ENCODE measurements at places on chromosomes 12 and 14.

DNA sequence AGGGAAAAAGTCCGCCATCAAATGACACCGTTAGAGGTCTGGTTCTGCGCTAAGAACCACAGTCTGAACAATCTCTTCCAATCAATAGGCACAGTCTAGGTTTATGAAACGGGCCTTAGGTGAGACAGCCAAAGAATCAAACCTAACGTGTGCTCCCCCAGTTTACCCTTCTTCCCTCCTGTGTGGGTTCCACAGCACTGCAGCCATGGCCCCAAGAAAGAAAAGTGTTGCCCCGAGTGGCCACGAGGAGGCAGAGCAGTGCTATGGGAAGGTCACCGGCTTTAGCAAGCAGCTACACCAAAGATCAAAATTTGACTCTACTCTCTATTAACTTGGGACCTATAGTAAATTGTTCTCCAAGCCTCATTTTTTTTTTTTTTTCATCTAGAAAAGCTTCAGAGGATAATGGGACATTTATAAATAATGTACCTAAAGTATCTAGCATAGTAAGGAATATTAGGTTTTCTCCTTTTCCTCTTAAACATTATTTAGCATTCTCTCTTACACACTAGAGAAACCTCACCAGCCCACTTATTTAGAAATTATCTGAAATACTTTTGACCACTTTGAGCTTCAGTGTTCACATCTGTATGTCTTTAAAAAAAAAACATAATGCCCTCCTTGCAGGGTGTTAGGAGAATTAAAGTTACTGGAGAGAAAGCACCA lies 70.2 kb upstream of the GPHB5 start:
- peak; percentile 29 for DNase-seq

GRCh38 chr12:45342171-45342570 lies 126.3 kb downstream of the ANO6 start:
- no peak for DNase-seq

DNA sequence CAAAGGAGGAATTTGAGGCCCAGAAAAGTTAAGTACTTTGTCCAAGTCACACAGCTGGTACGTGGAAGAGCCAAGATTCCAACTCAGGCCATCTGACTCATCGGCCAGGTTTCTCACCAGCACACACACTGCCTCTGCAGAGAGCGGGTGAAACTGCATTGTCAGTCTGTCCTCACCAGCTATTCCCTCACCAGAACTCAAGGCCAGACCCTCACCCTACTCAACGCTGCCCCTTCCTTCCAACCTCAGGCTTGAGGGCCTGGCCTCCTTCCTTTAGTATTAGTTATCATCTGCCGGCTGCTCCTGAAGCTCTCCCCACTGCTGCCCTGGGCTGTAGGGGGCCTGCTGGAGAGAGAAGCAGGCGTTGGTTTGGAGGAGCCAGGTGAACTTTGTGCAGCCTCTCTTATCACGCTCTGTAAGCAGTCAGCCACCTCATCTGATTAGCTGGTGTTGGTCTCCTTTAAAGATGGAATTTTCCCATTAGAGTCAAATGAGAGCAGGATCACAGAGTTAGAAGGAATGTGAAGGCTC lies 16.6 kb upstream of the PLEK2 start:
- DNase-seq, result peak; percentile 37

GRCh38 chr14:90837355-90837754 lies 21.1 kb upstream of the TTC7B start:
- DNase-seq, result no peak

DNA sequence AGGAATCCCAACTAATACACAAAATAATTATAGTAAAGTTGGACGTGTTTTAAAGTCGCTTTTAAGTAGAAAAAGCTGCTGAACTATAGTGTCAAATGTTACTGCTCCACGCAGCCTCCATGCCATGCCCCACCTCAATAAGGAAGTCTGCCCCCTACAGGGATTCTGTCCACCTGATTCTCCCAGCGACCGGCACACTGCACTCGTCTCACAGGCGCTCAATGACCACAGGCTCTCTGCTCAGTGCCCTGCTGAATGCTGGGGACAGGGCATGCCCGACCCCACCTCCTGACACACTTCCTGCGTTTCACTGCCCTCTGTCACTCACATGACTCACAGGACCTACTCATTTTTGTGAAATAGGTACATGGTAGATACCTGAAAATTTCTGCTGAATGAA lies 48.9 kb downstream of the BDKRB1 start:
- DNase-seq, result no peak

DNA sequence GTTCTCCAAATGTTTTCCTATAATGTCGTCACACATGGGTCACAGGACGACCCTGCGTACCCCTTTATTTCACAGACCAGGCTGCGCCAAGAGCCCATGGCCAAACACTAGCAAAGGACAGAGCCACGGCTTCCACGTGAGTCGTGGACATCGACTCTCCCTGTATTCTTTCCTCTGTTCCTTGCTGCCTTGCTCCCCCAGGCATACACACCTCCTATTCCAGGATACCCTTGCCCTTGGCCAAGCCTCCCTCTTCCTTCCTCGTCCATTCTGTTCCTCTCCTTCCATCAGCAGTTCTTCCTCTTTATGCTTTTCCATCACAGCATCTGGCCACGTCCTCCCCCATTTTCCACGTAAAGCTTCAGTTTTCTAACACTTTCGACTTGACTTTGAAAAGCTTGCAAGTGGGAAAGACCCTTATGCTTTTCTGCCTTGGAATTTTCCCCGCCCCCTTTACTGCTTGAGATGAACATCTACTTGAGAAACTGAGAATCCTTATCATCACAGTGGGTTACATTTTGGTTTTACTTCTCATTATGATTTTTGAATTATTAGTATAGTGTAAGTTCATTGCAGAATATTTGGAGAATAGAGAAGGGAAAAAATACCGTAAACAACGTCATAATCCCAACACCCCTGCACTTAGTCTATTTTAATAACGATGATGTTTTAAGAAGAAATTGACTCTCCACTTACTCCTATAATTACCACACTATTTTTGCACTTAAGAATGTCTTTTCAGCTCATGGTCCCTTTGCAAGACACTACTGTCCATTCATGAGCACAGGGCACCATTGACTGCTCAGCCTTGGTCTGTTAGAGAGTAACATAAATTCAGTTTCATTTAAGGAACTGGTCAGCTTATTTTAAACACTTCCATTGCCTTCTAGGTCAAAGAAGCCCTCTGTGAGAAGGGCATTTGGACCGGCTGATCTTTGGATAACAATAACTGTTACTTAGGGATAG lies 15.8 kb upstream of the NINJ2 start:
- no peak for DNase-seq

DNA sequence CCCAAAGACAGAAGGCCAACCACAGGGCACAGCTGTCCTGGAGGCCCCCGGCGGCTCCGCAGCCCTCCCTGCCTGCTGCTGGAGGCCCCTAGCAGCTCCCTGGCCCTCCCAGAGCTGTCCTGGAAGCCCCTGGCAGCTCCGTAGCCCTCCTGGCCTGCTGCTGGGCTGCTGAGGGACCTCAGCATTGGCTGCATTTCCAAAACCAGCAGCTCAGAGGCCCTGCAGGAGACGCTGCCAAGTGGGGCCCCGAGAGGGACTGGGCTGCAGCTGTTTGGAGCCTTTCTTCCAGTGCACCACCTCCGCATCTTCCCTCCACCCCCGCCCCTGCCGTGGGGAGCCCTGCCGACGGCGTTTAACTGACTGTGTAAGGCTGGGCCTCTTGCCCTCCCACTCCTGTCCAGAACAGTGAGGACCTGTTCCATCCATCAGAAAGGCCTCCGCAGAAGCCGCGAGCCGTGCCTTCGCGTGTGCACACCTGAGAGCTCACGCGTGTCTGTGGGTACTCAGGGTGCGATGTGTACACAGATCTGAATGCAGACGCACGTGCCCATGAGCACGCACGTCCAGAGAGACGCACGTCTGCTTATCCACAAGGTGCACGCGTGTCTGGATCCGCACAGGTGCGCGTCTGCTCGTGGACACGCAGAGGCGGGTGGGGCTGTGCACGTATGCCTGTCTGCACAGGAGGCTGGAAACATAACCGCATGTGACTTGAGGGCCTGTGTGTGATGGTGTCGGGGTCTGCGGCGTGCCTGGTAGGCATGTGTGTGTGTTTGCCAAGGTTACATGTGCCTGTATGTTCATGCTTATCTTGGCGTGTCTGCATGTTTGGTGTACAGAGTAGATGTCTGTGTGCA lies 57.0 kb upstream of the FBRSL1 start:
- no peak for DNase-seq

DNA sequence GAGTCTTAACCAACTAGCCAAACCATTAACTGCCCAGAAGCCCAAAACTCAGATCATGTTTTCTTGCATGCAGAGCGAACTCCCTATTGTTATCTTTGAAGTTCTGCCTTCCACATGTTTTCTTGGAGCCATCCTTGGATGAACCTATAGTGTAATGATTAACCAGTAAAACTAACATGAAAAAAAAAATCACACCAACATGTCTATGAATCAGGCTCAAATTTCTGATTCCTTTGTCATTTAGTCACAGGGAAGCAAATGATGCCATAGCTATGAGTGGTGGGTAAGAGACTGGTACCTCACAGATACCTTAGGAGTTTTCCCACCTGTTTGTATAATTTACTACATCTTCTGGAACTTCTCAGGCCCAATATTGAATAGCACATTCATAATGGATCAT lies 70.7 kb downstream of the PTPRO start:
- no peak for DNase-seq

GRCh38 chr14:22993517-22993916 lies 11.2 kb upstream of the AJUBA start:
- no peak for DNase-seq

Data from RPMI7951 (cell line).